Left cardiac atrium (tissue), 4 donors: ENCODE measurements at places on chromosomes 12 and 14. TPM values are rescaled to one million over a fixed set of nuclear protein-coding genes. Genes with fewer than 3 reads are reported as not detected.

DNA sequence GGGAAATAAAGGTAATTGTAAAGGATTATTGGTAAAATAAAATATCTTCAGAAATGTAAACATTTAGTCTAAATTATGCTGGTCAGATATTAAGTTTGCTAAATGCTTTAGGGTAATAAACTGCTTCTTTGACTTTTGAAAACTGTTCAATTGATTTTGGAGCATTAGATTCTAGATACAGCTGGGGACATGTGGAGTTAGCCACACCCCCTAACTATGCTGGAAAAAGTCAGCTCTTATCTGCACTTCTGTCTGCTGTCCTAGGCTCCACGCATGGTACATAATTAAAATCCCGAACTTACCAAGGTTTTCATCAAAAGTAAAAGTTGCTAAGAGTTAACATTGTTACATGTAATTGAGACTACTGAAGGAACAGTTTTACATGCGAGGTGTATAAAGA, 78.8 kb downstream of the ITPR2 start:
- no peak for DNase-seq

DNA sequence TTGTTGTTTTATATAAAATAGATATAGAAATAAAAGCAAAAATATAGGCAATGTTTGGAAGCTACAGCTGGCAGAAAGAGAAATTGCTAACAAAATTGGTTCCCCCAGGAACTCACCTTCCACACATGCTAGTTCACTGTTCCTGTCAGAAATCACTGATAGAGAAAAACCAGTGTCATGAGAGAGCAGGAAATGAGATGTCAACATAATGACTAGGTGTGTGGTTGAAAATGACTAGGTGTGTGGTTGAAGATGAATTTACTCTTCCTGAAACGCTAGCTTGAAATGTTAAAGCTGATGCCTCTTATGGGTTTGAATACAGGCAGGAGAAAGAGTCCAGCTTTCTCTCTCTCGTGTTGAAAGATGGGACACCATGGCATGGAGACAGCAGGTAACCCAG, 216.3 kb downstream of the C12orf42 start:
- DNase-seq = no peak

GRCh38 chr12:49562831-49563230, 5.1 kb downstream of the MCRS1 start:
- DNase-seq = peak; percentile 17

Gene KRT83
- not detected for total RNA-seq

- peak; percentile 44 for DNase-seq
Observed at GRCh38 chr14:67413806-67414769, 2.1 kb upstream of the PLEK2 start.

GRCh38 chr12:120703311-120703942, 6.8 kb upstream of the UNC119B start:
- DNase-seq = no peak

- peak; percentile 70 for DNase-seq
Observed at GRCh38 chr12:13116259-13116658, 12.8 kb upstream of the GSG1 start.

- DNase-seq = no peak
Observed at GRCh38 chr14:78103271-78103670, 66.9 kb upstream of the NRXN3 start.

Gene LRCOL1
- not detected for total RNA-seq

Gene EXOC3L4
- 0.91 TPM for total RNA-seq

DNA sequence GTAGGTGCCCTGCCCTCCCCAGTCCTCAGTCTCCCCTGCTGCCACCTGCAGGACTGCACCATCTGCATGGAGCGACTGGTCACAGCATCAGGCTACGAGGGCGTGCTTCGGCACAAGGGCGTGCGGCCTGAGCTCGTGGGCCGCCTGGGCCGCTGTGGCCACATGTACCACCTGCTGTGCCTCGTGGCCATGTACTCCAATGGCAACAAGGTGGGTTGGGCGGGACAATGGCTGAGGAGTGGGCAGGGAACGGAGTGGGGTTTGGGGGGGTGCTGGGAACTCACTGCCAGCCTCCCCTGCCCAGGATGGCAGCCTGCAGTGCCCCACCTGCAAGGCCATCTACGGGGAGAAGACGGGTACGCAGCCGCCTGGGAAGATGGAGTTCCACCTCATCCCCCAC, 38.2 kb downstream of the DTX1 start:
- no peak for DNase-seq

DNA sequence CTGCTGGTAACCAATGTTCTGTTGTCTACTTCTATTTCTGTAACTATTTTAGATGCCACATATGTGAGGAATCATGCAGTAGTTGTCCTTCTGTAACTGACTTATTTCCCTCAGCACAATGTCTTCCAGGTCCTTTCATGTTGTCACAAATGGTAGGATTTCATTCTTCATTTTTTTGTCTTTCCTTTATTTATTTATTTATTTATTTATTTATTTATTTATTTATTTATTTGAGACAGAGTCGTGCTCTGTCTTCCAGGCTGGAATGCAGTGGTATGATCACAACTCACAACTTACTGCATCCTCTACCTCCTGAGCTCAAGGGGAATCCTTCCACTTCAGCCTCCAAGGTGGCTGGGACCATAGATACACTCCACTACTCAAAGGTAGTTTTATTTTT, 288.2 kb downstream of the PPFIA2 start:
- DNase-seq = no peak

GRCh38 chr12:18383203-18383602, 121.9 kb downstream of the PIK3C2G start:
- DNase-seq = no peak

- no peak for DNase-seq
Observed at GRCh38 chr12:131733874-131734273, 23.0 kb downstream of the SFSWAP start.

DNA sequence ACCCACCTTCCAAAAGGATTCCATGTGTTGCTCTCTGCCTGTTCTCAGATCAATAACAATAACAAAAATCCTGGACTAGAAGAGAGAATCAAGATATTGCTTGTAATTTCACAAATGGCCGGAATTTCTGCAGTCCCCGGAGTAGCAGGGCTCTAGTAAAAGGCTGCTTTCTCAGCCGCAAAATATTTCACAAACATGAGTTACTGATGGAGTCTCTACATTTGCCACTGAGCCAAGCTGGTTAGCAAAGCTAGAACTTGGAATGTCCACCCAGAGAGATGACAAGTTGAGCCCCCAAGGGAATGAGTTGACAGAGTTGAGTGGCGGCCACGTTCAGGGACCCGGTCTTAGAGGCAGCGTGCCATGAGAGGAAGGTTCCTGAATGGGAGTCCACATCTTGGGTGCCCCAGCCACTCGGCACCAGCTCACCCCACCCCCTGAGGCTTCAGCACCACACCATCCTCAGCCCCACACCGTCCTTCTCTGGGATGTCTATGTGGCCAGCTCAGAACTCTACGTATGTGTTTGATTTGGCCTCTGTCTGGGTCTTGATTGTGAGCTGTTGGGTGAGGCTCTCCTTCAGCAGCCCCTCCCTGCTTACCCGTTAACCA, 15.9 kb downstream of the FBLN5 start:
- DNase-seq = no peak

Gene CRIP1
- total RNA-seq = 192 TPM

- DNase-seq = no peak
Observed at GRCh38 chr12:101474711-101475386, at the start of gene SPIC. Gene SPIC (plus strand): TSS chr12:101475336. CDS start chr12:101476905, 1,569 bp downstream.

Gene GPHN
- 19.9 TPM for total RNA-seq

Gene CYP46A1
- 4.7 TPM for total RNA-seq

DNA sequence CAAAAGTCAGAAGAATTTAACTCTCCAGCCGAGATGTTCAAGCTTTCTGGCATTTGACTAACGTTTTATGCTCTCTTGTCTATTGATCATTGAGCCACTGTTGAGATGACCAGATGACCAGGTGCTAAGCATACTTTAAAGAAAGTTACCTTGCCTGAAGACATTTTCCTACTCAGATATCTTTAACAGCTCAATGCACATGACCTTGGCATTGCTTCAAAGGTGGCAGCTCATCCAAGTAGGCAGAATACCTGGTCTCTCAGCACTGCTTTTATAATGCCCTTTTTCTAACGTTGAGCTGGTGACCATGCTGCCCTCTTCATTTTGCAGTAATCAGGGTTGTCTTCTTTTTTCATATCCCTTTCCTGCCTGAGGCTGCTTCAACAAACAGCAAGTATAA, 358.1 kb downstream of the RAD51B start:
- no peak for DNase-seq

GRCh38 chr14:71230897-71231296, 323.6 kb downstream of the PCNX1 start:
- no peak for DNase-seq

GRCh38 chr12:68007466-68007865, 18.2 kb downstream of the IFNG-AS1 start:
- no peak for DNase-seq

Gene NFATC4
- total RNA-seq = 30.9 TPM

- no peak for DNase-seq
Observed at GRCh38 chr12:127307528-127307927, 959.4 kb upstream of the TMEM132C start.

Gene GLIPR1L2
- 0.92 TPM for total RNA-seq

GRCh38 chr12:122079033-122079531, 526 bp downstream of the MLXIP start:
- DNase-seq = peak; percentile 48

Gene AQP2
- total RNA-seq = 0.09 TPM

- DNase-seq = no peak
Observed at GRCh38 chr12:105985383-105985782, 153.4 kb downstream of the NUAK1 start.

Gene C1RL
- 29.8 TPM for total RNA-seq
